Mucosa of descending colon (tissue), 3 donors: ENCODE measurements at places on chromosomes 3 and 15.

GRCh38 chr15:75069301-75069925 is 46.0 kb downstream of the PPCDC start:
- no peak for DNase-seq

- peak; percentile 98 for DNase-seq
Measured at GRCh38 chr3:43769097-43769884, 78.6 kb downstream of the ABHD5 start.

DNA sequence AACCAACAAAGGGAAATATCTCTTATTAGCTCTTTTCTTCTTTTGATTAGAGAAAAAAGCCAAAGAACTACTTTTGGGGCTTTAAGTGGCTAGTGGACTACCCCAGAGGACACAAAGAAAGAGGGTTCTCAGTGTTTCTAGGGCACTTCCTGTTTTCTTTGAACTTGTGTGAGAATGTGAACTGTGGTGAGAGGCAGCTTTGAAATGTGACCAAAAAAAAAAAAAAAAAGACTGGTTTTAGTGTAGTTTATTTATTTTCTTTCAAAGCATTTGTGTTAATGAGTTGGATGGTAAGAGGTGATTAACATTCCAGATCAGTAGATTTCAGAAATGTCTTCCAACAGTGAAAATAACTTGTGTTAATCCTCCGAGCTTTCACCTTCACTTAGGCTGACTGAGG is 32.4 kb downstream of the SELENOT start:
- DNase-seq, result no peak

DNA sequence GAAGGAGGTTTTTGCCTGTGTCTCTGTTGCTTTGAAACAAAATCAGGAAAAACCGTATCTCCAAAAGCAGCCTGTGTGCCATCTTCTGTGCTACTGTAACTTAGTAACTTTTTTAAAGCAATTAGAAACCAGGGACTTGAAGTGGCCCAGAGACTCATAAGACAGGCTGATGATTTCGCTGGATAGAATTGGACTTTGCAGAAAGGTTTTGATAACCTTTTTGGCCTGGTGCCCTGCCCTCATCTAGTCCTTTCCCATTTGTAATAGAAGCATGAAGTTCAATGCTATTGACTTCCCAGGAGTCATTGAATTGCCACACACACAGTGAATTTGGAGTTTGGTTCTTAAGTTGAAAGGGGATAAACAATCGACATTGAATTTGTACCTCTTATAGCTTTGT is 157.2 kb downstream of the PTPRG start:
- DNase-seq, result no peak

GRCh38 chr3:52112056-52112455 is 42.2 kb downstream of the POC1A start:
- DNase-seq, result peak; percentile 1

- DNase-seq, result no peak
Measured at GRCh38 chr3:32998631-32999451, 47.4 kb downstream of the CCR4 start.

DNA sequence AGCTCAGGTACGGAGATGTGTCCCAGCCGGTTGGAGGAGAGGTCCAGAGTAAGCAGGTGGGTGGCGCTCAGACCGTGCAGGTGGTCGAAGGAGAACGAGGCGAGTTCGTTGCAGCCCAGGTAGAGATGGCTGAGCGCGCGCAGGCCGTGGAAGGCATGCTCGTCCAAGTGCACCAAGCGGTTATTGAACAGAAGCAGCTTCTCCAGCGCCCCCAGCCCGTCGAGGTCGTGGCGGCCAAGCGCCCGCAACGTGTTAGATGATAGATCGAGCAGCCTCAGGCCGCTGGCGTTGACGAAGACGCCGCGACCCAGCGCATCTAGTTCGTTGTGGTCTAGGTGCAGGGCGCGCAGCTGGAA is 648 bp downstream of the AMIGO3 start:
- no peak for DNase-seq

- DNase-seq, result peak; percentile 47
Measured at GRCh38 chr15:53759411-53759931, at the start of gene WDR72. WDR72 (minus strand) TSS chr15:53759663; CDS start chr15:53733149, 26,514 bp downstream.

- no peak for DNase-seq
Measured at GRCh38 chr15:78927077-78927790, 17.6 kb downstream of the CTSH start.

DNA sequence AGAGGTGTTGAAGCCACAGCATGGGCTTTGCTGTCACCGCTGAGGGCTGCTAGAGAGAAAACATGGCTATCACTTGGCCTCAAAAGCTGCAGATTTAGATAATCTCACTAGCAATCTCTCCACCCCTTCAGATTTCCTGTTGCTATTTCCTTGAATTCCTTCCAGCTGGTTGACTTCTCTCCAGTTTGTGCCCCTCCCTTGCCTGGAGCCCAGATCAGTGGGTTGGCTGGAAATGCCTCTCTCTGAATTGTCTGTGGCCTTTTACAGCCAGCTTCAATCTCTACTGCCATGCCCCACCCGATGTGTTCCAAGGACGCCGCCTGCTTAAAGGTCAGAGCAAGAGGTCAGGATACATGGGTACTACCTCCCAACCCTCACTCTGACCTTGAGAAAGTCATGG is 294.1 kb downstream of the NTRK3 start:
- DNase-seq, result no peak

- peak; percentile 85 for DNase-seq
Measured at GRCh38 chr15:63501256-63502089, 2.9 kb upstream of the USP3 start.

DNA sequence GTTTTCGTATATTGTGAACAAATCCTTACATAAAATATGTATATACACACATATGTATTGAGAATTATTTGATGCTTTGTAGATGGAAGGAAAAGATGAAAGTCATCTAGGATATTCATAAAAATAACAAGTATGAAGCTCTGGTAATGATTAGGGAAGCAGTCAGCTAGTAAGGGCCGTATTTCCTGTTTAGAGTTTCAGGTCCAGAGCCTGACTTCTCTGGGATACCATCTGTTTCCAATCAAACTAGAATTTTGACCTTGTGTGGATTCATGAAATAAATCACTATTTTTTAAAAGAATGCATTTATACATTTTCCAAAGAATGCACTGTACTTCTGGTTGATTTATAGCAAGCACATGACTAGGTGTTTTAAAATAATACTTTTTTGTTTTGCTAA is 156.1 kb upstream of the CGNL1 start:
- no peak for DNase-seq

- no peak for DNase-seq
Measured at GRCh38 chr15:67997996-67998395, 56.1 kb upstream of the PIAS1 start.

GRCh38 chr3:99803297-99803696 is 14.4 kb upstream of the CMSS1 start:
- no peak for DNase-seq

DNA sequence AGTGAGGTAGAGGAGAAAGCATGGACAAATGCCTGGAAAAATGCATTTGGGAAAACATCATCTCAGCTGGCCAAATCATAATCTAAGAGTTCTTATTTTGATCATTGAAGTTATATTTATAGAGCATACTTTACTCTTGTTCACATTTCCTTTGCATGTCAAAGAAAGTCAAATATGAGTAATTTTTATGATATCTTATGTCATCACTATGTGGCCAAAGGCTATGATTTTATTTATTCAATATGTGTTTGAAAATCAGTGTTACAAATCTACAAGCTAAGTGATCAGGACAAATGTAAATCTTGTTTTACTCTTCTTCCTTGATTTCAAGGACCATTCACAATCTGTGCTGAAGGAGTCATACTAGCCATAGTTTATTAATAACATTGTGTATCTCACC is 237.2 kb upstream of the DPH6 start:
- DNase-seq, result no peak

- no peak for DNase-seq
Measured at GRCh38 chr15:87799838-87800237, 456.7 kb downstream of the NTRK3 start.

DNA sequence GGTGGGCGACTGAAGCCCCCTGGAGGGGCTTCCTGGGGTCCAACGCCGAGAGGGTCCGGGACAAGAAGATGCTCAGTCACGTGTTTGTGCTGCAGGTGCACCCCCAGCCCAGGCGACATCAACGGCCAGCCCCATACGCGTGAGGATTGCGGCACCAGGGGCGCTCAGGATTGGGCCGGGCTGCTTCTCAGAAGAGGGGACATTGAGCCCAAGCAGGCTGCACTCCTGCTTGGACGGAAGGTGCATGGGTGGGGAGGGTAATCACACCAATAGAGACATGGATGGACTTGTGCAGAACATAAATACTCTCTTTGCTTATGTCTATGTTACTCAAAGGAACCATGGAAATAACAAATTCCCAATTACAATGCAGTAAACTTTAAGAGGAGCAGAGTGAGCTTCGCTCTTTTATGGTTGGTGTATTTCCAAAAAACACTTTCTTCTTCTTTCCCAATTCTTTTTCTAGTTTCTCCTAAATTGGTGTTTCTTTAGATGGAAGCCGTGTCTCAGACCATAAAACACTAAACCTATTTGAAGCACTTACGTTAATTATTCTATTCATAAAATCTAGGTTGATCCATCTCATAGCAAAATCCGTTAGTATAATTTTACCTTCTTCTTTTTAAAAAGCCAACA is 182.7 kb downstream of the GOLGA6L6 start:
- peak; percentile 64 for DNase-seq
